Spinal cord (tissue), 10 donors: ENCODE measurements at places on chromosomes 5 and 9. TPM values are rescaled to one million over a fixed set of nuclear protein-coding genes. Genes with fewer than 3 reads are reported as not detected.

NTNG2 gene
- total RNA-seq, result 5.4 TPM

DNA sequence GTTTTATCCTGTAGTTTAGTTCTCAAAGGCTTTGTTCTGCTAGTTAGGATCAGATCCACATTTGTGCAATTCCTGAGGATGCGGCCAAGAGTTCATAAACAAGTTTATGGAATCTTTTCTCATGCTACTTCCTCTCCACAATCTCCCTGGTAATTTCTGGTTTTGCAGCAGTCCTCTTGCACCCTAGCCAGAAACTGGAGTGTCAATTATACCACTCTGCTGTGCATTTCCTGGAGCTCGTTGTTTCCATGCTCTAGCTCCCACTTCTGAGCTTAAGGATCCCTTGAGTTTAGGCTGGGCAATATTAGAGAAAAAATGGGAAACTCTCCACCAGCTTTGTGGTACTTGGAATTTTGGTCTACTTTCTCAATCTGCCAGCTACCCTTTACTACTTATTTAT is 474.7 kb downstream of the DIRAS2 start:
- DNase-seq, result no peak

PCDHGA1 gene
- 3.0 TPM for total RNA-seq

GALNT12 gene
- total RNA-seq, result 6.3 TPM
